ENCODE measurements at places on chromosomes 5 and 9. TPM values are rescaled to one million over a fixed set of nuclear protein-coding genes. Genes with fewer than 3 reads are reported as not detected.

GRCh38 chr9:2925016-2925415, 81.1 kb upstream of the PUM3 start:
- no peak for DNase-seq

DNA sequence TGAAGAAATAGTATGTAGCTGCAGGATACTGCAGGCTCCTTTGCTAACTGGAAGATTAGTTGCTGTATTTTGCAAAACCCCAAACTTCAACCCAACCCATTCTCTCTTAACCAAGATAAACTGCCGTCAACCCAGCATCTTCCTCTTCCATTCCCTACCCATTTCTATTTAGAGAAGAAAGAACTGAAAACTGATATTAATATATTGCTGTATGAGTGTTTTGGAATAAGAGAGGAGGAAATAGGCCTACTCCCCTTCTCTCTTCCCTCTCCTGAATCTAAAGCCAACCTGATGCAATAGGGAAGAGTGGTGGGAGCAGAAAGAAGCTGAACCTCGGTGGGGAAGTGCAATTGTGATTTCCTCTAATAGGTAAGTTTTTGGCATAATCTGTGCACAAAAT, 83.7 kb downstream of the TMEM215 start:
- DNase-seq: no peak

DNA sequence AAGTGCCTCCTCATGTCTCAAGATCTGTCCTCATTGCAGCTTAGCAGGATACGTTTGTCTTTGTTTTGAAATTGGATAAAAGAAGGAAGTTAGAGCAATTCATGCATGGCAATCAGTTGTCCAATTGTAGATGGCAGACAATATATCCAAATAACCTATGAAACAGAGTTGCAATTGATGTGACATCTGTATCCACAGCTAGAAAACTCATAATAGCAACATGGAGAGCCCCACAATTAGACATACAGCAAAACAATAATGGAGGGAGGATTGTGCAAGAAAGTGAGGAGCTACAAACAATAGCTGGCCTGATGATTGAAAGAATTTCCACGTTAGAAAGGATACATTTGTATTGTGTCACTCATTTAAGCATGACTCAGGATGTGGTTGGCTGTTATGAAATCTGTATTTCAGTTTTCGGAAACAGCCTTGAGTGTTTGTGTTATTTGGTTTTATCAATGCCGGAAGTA, 132.0 kb downstream of the FAM174A start:
- DNase-seq: no peak

GRCh38 chr5:88746438-88746882, 136.5 kb downstream of the MEF2C start:
- no peak for DNase-seq

GRCh38 chr9:106981396-106982287, 118.7 kb downstream of the ZNF462 start:
- no peak for DNase-seq

DNA sequence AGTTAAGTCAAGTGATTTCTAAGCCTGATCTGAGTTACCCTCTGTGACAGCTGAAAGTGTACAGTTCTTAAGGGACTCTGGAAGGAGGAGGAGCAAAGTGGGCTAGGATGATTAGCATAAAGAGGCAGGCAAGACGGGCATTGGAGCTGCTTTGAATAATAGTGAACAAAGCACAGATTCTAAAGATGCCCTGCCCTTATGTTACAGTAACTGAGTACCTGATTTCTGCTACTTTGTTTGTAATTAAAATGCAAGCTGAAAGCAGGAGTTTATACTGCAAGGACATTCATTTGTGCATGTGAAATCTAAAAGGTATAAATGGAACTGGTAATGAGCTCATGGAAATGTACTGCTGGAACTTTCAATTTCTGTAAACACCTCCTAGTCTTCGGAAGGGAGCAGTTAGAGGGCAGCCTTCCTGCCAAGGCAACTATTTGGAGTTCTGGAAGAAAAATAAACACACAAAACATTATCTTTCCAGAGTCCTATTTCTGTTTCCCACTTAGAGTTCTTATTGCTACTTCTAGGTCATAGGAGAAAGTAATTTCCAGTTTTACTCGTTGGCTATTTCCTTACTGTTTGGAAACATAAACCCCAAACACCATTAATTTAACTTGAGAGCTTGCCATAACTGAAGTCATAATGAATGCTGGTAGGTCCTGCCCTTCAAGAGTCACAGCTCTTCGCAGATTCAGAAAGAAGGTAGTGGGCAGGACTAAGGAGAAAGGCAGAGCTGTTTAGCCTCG, at the start of gene RANBP3L:
TSS of gene RANBP3L (minus strand) at position 45 of the 746 bp plus-strand sequence. CDS start 486 bp downstream, outside the sequence.
- DNase-seq: no peak

GRCh38 chr9:35666549-35666948, 1.6 kb upstream of the ARHGEF39 start:
- no peak for DNase-seq

DNA sequence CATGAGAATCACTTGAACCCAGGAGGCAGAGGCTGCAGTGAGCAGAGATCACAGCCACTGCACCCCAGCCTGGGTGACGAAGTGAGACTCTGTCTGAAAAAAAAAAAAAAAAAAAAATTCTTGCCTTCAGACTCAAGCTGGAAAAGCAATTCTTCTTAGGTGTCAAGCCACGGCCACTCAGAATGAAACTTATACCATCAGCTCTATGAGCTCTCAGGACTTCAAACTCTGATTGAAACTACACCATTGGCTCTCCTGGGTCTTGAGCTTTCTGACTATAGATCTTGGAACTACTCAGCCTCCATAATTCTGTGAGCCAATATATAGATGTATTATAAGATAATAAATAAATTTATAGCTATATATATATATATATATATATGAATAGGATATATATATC, 12.9 kb upstream of the FGF10 start:
- DNase-seq: no peak

Gene PCDHAC1
- total RNA-seq: not detected

Gene SLC27A6
- total RNA-seq: not detected

Gene BTNL8
- not detected for total RNA-seq

Measured in HepG2 (cell line).